ENCODE measurements at places on chromosomes 12 and 14.

DNA sequence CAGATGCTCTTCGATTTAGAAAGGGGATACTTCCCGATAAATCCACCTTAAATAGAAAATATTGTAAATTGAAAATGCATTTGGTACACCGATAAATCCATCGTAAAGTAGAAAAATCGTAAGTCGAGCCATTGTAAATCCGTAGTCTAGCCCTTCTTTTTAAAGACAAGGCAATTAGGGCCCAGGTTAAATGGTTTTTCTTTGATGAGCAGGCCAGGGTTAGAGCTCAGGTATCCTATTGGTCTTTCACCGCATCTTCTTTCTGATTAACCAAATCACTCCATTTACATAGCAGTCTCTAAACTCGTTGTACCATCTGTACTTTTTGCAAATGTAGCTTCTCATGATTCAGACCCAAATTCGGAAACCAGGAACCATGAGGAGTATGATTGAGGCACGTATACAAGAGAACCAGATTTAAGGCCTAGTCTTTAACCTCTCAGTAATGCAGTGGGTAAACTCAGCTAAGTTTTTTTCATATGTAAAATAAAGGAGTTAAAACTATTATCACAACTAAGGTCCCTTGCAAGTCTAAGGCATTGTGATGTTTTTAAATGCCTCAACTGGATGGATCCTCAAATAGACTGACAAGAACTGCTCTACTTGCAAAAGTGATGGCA, 2.2 kb upstream of the YAF2 start:
- no peak for DNase-seq

DNA sequence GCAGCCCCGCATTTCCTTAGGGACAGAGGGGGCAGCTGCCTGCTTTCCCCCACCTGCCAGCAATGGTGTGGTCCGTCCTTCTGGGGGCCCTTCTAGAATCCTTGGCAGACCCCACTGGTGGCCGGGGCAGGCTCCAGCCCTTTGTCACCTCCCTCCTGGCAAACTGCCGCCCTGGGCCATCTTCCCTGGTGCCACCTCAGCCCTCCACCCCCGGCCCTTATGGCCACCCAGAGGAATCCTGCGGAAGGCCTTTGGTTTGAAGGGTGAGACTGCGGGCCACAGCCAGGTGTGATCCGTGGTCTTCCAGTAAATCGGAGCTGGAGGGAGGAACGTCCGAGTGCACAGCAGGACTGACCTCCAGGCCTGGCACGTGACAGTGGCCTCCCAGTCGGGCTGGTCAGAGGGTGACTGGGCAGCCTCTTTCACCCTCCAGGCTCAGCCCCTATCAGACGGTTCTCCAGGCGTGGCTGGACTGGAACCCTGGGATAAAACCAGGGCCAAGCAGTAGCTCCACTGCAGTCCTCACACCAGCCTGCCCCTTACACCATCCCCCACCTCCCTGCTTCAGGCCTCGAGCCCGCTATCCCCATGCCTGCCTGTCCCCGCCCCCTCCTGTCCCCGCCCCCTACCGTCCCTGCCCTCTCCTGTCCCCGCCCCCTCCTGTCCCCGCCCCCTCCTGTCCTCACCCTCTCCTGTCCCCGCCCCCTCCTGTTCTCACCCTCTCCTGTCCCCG, 12.4 kb downstream of the FBRSL1 start:
- peak; percentile 4 for DNase-seq

GRCh38 chr12:30692470-30692869, 3.2 kb downstream of the IPO8 start:
- DNase-seq, result no peak

DNA sequence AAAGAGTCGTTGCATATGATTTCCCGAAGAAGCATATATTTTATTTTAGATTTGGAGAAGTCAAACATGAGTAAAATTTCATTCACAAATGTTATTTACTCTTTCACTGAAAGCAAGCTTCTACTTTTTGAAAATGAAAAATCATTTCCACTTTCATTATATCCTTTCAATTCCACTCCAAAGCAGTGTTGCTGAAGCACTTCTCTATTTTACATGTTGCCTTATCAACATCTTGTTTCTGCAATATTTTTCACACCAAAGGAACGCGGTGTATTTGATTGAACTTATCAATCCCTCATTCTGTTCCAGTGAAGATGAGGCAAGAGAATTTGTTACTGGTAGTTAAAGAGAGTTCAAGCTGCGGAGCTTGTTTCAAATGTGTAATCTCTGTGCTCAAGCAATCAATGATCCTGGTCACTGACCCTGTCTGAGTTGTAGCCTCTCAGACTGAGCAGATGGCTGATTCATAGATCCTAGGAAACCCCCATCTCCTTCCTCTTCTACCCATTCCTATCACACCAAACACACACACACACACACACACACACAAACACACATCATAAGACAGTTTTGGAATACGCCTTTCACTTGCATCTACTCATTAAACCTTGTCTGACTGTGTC, 236.2 kb upstream of the FLRT2 start:
- DNase-seq, result peak; percentile 76

GRCh38 chr12:78204926-78205325, 374.2 kb downstream of the NAV3 start:
- DNase-seq, result no peak

- no peak for DNase-seq
Observed at GRCh38 chr12:12219664-12220063, 47.2 kb downstream of the LRP6 start.

DNA sequence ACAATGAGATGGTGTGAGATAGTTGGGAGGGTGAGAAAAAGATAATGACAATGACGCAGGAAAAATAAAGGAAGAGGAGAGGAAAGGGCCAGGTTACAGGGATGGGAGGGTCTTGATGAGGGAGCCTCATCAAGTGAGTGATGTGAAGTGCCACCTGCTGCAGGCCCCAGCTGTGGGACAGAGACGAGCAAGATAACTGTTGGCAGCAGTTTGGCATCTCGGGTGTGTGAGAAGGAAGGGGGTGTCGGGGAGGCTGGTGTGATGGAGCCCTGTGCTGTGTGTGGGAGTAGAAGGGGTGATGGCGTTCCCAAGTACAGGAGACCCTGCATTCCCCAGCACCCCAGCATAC, 11.4 kb upstream of the TAC3 start:
- no peak for DNase-seq

Measured in OCI-M1 (cell line).